Activated CD4-positive, alpha-beta T cell treated with anti-CD3 and anti-CD28 coated beads for 1 hour (primary cell): ENCODE measurements at places on chromosomes 13 and 19.

DNA sequence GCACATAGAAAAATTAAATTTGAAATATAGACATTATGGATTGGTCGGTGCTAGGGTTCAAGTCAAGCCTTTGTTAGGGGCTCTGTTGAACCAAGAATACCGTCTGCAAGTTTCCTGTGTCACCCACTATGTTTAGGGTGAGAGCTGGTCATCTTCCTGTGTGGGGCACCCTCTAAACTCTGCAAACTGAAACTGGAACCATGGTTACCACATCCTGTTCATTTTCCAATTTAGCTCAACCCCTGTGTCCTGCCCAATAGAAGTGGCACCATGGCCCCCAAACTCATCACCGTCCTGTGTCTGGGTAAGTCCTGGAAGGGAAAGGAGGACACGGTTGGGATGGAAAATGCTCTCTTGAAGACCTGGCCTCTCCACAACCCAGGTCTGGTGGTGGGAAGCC is 29.9 kb downstream of the LAIR2 start:
- no peak for DNase-seq

- no peak for DNase-seq
Measured at GRCh38 chr13:20882206-20882605, 20.3 kb downstream of the XPO4 start.

DNA sequence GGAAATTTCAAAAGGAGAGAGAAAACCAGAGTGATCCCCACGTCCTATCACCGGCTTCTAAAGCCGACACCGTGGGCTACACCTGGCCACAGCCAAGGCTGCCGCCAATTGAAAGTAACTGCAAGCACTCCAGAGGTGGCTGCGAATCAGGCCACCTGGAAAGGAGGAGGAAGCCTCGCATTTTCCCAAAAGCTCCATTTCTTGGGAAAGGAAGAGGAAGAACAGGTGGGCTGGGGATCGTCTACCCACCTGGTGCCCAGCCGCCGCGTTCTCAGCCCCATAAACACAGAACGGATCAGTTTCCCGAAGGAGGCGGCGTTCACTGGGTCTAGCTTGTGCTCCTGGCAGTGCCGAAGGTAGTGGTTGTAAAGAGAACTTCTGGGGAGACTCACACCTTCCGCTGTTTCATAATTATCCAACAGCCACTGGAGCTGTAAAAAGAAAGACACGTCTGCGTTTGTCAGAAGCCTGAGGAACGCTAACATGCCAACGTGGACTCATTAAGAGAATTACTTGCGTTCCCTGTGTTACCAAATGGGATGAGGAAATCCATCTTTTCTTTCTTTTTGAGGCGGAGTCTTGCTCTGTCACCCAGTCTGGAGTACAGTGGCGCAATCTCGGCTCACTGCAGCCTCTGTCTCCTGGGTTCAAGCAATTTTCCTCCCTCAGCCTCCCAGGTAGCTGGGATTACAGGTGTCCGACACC is 38.1 kb upstream of the RANBP3 start:
- DNase-seq = no peak

GRCh38 chr19:36460046-36460445 is 29.3 kb downstream of the ZNF566 start:
- DNase-seq = no peak

GRCh38 chr13:100594731-100595130 is 6.1 kb upstream of the GGACT start:
- no peak for DNase-seq

DNA sequence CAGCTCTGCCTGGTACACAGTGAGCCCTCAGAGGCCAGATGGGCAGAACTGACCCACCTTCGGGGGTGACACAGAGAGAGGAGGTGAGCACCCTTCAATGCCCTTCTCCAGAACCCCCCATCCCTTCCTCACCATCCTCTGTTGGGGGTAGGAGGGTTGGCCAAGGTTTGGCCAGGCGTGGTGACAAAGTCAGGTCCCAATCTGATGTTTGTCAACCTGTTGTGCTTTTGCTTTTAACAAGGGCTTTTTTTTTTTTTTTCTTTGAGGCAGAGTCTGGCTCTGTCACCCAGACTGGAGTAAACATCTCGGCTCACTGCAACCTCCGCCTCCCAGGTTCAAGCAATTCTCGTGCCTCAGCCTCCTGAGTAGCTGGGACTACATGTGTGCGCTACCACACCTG is 7.3 kb downstream of the PTGIR start:
- no peak for DNase-seq
